Cortex of kidney (tissue), 1 donor: ENCODE measurements at places on chromosomes 5 and 9.

DNA sequence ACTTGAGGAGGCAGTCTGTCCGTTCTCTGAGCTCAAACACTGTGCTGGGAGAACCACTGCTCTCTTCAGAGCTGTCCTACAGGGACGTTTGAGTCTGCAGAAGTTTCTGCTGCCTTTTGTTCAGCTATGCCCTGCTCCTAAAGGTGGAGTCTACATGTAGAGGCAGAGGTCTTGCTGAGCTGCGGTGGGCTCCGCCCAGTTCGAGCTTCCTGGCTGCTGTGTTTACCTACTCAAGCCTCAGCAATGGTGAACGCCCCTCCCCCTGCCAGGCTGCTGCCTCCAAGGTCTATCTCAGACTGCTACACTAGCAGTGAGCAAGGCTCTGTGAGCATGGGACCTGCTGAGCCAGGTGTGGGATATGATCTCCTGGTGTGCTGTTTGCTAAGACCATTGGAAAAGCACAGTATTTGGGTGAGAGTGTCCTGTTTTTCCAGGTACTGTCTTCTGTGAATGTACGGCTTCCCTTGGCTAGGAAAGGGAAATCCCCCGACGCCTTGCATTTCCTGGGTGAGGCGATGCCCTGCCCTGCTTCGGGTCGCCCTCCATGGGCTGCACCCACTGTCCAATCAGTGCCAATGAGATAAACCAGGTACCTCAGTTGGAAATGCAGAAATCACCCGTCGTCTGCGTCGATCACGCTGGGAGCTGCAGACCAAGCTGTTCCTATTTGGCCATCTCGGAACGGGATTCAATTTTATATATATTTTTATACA is 58.5 kb downstream of the CNTRL start:
- no peak for DNase-seq

- no peak for DNase-seq
These were observed 82.3 kb downstream of the NUDT12 start for GRCh38 chr5:103480246-103480645.

- DNase-seq, result no peak
These were observed 61.3 kb upstream of the SPINK5 start for GRCh38 chr5:148002451-148002850.

DNA sequence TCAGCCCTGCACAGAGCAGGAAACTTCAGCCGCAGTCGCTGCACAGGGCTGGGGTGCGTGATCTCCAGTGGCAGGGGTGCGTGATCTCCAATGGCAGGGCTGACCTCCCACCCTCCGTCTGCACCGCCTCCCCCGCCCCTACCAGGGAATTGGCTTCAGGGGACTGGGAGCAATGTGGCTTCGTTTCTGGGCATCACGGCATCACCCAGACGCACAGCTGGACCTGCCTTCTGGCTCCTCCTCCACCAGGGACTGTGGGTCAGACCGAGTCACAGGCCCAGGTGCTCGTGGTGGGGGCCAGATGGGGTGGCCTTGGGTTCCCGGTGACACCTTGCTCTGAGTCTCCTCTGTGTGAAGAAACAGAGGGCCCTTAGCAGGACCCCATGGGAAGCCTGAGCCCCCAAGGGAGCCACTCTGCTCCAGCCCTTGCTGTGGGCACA is 51.1 kb downstream of the AHRR start:
- DNase-seq, result no peak
